ENCODE measurements at places on chromosomes 2 and 18. TPM values are rescaled to one million over a fixed set of nuclear protein-coding genes. Genes with fewer than 3 reads are reported as not detected.

DNA sequence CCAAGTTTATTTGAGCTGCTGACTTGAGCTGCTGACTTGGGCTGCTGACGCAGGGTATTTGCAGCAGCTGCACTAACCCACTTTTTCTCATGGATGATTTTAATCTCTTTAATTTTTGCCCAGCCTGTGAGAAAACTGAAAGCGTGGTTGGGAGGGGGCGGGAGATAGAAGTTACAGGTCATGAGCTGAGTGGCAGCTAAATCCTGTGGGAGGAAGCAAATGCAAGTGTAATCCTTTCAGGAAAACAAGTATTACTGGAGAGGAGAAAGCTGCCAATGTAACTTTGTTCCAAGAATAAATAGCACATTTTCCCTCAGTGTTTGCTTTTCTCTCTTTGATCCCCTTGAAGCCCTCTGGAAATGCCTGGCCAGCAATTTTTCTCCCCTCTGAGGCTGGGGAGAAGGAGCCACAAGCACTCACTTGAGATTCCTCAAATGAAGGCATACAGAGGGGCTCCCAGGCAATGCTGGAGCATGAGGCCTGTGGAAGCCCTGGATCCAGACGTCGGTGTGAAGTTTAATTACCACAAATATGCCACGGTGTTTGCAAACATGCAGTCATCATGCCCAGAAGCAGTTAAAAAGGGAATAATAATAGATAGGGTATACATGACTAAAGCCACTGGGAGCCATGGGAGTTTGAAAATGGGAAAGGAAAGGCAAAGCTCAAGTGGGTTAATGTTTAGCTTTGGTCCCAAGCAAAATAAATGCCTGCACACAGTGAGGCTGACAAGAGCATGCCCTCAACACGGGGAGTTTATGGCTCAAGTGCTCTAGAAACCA lies 10.4 kb upstream of the EVA1A start:
- H3K27me3 ChIP-seq = no peaks in the 10 kb centered on the region
- no peak overlapping the region for H3K4me3 ChIP-seq
- H3K4me1 ChIP-seq = no peaks in the 10 kb centered on the region
- no peaks in the 10 kb centered on the region for H3K36me3 ChIP-seq

Gene SOX11
- total RNA-seq = 0.06 TPM

DNA sequence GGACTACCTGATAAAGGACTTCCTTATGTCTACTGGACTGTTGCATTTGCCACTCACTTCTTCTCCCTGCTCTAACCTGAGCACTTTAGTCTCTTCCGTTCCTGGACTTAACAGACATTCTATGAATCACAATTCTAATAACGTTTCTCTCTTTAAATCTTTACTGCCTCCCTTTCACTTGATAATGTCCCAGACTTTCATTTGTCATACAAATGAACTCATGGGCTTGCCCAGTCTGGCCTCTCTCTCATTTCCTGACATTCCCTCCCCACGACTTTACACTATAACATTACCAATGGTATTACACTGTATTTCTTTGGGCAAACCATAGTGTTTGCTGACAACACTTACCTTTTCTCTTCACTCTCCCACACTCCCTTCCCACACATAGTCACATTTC lies 540.7 kb upstream of the TMEFF2 start:
- no peaks in the 10 kb centered on the region for H3K36me3 ChIP-seq
- H3K27me3 ChIP-seq = peaks cover 3% of the 10 kb centered on the region
- DNase-seq = no peak
- H3K27ac ChIP-seq = no peak overlapping the region
- H3K4me1 ChIP-seq = no peaks in the 10 kb centered on the region

Gene NDC80
- 3.9 TPM for total RNA-seq

DNA sequence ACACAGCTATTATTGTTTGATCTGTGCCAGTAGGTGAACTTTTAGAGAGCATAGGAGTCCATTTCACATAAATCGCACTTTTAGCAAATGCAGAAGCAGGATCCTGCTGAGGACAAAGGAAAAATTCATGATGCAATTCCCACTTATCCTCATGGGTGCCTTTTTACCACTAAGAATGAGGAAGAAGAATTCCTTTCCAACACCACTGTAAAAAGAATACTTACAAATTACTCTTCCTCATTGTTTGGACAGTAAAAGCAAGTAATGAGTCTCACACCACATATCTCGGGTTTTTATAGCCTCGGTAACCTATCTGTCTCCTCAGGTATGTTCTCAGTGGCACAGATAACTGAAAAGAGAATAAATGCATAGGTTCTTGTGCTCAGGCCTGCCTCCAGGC lies 238.5 kb downstream of the MTX2 start:
- no peaks in the 10 kb centered on the region for H3K27me3 ChIP-seq
- H3K27ac ChIP-seq = no peak overlapping the region
- no peak for DNase-seq
- H3K4me3 ChIP-seq = no peak overlapping the region

DNA sequence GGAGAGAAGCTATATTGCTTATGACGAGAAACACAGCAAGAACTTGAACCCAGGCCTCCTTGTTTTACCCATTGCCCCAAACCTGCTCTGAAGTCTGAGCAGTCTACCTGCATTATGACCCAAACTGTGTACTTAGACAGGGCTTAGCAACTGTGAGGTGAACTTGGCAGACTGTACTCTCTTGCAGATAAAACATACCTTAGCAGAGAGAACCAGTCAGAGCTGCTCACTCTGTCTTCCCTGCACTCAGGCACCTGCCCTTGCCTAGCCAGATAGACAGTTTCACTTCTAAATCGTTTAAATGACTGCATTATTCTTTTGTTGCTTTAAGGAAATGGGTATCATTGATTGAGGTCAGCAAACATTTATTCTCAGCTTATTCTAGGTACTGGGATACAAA lies 20.3 kb downstream of the ITPRID2 start:
- H3K27me3 ChIP-seq = no peaks in the 10 kb centered on the region
- H3K27ac ChIP-seq = no peak overlapping the region
- no peak for DNase-seq
- H3K4me3 ChIP-seq = no peak overlapping the region
- H3K36me3 ChIP-seq = peaks cover 19% of the 10 kb centered on the region
- peaks cover 3% of the 10 kb centered on the region for H3K4me1 ChIP-seq
